ENCODE measurements at places on chromosomes 4 and X. TPM values are rescaled to one million over a fixed set of nuclear protein-coding genes. Genes with fewer than 3 reads are reported as not detected.

The BMX gene
- not detected for total RNA-seq

The IL2 gene
- total RNA-seq = not detected

The TIGD4 gene
- under 0.01 TPM for total RNA-seq

The SLC4A4 gene
- total RNA-seq = 9.8 TPM

The PAGE1 gene
- not detected for total RNA-seq

The DDX53 gene
- total RNA-seq = not detected

The DCAF8L2 gene
- not detected for total RNA-seq

The SSX3 gene
- total RNA-seq = not detected

The CFAP299 gene
- total RNA-seq = 16.2 TPM

The GIMD1 gene
- not detected for total RNA-seq

The TMSB15B gene
- total RNA-seq = 1.5 TPM

The CXCL3 gene
- total RNA-seq = 2.5 TPM

The NDP gene
- 5.3 TPM for total RNA-seq

The CLNK gene
- not detected for total RNA-seq

The VCX2 gene
- not detected for total RNA-seq

The CCKAR gene
- under 0.01 TPM for total RNA-seq

The PCDH18 gene
- total RNA-seq = 542 TPM

The MAGED4B gene
- total RNA-seq = 22.1 TPM

The BST1 gene
- 15.7 TPM for total RNA-seq

The PNCK gene
- total RNA-seq = 0.26 TPM

The NAP1L2 gene
- total RNA-seq = 3.6 TPM
